Ascending aorta (tissue), 2 donors: ENCODE measurements at places on chromosomes 7 and 10. TPM values are rescaled to one million over a fixed set of nuclear protein-coding genes. Genes with fewer than 3 reads are reported as not detected.

DNA sequence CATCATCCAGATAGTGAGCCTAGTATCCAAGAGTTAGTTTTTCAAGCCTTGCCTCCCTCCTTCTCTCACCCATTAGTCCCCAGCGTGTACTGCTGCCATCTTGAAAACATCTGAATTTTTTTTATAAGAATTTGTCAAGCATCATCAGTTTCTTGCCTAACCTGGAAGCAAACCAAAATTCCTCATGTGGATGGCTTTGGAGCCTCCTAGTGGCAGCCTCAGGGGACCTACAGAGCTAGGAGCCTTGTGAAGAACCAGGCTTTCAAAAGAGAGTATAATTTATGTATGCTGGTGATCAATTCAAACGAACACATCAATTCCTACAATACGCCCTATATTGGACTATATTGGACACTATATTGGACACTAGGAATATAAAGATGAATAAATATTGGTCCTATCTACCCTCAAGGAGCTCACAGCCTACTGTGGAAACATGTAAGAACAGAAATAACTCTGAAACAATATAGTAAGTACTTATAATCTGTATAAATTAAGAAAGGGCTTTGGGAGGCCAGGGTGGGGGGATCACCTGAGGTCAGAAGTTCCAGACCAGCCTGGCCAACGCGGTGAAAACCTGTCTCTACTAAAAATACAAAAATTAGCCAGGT, 63.4 kb downstream of the HPSE2 start:
- DNase-seq, result no peak

The BHLHA15 gene
- not detected for total RNA-seq

DNA sequence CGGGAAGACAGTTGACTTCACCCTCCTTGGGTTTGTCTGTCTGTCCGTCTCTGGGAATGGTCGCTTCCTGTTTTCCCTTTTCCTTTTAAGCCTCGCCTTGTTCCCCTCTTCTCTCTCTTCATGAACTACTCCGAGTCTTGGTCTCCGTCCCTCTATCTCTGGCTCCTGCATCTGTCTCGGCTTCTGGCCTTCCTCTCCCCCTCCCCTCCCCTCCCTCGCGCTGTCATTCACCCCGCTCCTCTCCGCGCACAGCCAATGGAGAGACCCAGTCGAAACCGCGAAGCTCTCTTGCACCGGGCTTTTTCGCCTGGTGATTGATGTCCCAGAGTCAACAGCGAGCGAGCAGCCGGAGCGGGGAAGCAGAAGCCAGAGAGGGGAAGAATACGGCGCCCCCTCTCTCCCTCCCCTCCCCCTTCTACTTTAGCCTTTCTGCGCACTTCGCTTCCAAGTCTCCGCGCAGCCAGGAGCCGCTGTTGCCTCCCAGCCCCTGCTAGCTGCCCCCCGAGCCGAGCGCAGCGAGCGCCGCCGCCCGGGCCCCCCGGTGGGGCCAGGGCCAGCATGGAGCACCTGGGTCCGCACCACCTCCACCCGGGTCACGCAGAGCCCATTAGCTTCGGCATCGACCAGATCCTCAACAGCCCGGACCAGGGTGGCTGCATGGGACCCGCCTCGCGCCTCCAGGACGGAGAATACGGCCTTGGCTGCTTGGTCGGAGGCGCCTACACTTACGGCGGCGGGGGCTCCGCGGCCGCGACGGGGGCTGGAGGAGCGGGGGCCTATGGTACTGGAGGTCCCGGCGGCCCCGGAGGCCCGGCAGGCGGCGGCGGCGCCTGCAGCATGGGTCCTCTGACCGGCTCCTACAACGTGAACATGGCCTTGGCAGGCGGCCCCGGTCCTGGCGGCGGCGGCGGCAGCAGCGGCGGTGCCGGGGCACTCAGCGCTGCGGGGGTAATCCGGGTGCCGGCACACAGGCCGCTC, at the start of gene TLX1:
Gene TLX1 (plus strand): TSS at position 317 of the 978 bp plus-strand sequence. CDS start 242 bp downstream, at position 559.
- no peak for DNase-seq

DNA sequence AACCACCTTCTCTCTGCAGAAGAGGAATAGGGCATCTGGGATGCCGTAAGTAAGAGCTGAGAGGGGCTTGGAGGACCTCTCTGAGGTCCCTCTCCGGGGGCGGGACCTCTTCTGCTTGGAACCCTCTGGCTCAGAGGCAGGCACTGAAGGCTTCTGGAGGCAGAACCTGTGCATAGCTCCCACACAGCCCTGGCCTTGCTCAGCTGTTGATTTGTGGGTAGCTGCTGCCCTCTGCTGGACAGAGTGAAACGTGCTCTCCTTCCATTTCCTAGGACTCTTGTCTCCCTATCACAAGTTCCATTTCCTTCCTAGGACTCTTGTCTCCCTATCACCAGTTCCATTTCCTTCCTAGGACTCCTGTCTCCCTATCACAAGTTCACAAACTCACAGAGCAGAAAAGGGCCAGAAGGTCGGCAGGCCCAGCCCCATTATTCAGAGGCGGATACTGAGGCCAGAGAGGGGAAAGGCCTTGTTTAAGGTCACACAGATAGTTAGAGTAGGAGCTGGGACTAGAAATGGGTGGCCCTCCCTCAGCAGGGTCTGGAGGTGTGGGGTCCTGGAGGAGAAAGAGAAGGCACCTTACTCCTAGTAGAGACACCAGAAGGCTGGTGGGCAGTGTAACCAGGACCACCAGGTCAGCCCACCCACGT, 30.3 kb upstream of the GARS1 start:
- peak; percentile 86 for DNase-seq

DNA sequence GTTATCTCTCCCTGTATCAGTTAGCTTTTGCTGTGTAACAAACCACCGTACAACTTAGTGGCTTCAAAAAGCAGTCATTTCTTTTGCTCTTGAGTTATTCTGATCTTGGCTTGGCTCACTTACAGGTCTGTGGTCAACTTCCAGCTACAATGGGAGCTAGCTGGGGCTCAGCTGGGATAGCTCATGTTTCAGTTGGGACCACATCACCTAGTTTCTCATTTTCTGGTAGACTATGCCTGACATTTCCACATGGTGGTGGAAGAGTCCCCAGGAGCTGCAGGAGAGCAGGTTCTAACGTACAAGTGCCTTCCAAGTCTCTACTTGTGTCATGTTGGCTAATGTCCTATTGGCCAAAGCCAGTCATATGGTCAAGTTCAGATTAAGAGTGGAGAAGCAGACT, 25.8 kb upstream of the PIP4K2A start:
- no peak for DNase-seq

The NKX2-3 gene
- total RNA-seq, result not detected

DNA sequence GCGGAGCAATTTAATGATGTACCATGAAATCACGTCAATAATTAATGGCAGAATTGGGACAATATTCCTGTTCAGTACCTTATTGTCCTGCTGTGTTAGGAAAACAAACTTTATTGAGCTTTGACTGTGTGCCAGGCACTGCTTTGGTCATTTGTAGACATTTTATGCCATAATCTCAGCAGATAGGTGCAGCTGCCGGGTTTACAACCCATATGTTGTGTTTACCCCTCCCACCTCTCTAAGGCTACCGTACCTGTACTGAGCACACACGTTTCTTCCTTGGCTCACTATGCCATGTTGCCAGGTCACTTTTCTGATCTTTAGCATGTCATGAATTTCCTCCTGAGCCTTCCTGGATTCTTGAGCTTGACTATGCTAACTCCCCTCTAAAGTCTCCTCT, 422.2 kb downstream of the PHTF2 start:
- DNase-seq, result no peak

DNA sequence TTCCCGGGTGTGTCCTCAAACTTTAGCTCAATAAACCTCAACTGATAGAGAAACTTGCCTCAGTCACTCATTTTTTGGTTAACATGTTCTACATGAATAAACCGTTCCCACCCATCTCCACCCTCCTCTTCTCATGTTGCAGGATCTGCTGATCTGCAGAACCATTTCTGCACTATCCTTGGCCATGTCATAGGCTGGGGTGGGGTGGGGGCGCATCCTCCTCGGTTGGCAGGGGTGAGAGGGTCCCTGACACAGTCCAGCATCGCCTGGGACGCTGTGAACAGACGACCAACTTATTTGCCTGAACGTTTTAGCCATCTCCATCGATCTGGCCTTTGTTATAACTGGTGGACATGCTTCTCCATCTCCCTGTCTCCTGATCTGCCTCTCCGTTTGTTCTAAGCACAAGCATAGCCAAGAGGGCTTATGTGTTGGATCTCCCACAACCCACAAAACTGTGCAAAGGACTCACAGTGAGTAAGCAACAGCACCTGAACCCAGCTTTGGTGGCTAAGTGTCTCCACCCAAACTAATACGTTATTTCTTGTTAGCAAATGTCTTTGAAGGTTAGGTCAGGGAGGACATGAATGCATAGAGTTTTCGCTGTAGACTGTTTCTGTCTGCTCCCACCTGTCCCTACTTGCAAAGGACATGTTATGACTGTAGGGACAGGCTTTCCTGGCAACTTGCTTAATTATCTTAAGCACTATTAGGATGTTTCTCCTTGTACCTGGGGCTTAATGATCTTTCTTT, 51.7 kb downstream of the PRKCQ start:
- no peak for DNase-seq

The KCNMA1 gene
- total RNA-seq, result 28.6 TPM

- DNase-seq, result no peak
These were observed 92.8 kb downstream of the PAXIP1 start for GRCh38 chr7:154910125-154910524.

The ZNF239 gene
- 7.1 TPM for total RNA-seq

DNA sequence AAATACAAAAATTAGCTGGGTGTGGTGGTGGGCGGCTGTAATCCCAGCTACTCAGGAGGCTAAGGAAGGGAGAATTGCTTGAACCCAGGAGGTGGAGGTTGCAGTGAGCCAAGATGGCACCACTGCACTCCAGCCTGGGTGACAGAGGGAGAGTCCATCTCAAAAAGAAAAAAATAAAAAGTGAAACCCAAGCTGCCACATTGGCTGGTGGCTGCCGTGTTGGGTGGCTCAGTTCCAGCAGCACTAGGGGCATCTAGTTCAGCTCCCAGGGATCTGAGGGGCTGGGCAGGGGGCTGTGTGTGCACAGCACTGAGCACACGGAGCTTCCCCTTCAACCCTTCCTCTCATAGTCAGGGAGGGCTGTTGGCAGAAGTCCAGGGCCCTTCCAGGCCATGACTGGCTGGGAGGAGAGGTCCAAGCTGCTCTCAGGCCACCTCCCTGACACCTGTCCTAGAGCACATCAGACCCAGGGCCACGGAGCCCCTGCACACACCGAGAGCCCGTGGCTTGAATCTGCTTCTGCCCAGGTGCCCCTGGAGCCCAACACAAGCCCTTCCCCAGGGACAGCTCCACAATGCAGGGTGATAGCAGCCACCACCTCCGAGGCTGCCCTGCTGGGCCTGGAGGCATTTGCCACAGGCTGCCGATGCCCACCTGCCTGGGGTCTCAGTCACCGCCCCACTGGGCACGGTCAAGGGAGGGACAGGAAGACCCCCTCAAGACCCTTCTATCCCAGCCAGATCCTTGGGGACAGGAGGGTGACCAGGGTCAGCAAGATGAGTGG, 47.3 kb downstream of the YKT6 start:
- DNase-seq, result no peak

GRCh38 chr7:127892488-127893314, 138.5 kb downstream of the LRRC4 start:
- no peak for DNase-seq

The HIF1AN gene
- 4.7 TPM for total RNA-seq

The ADAP1 gene
- total RNA-seq, result 44.5 TPM

The EBLN1 gene
- total RNA-seq, result not detected

The GPER1 gene
- total RNA-seq, result 11.3 TPM

- no peak for DNase-seq
These were observed 1059.4 kb downstream of the NRG3 start for GRCh38 chr10:82934429-82934828.

The NUDT13 gene
- 7.6 TPM for total RNA-seq
